ENCODE measurements at places on chromosomes 16 and 17.

GRCh38 chr16:88473666-88474534 lies 20.8 kb downstream of the ZFPM1 start:
- no peak for DNase-seq
- no peaks in the 10 kb centered on the region for H3K36me3 ChIP-seq
- H3K27me3 ChIP-seq: no peaks in the 10 kb centered on the region
- no peak overlapping the region for H3K27ac ChIP-seq
- H3K4me3 ChIP-seq: no peak overlapping the region

- peaks cover 52% of the 10 kb centered on the region for H3K4me1 ChIP-seq
- H3K27me3 ChIP-seq: no peaks in the 10 kb centered on the region
- H3K36me3 ChIP-seq: no peaks in the 10 kb centered on the region
- peak; percentile 83 for DNase-seq
- H3K27ac ChIP-seq: no peak overlapping the region
Observed at GRCh38 chr16:31130336-31130891, 5.1 kb downstream of the PRSS8 start.

DNA sequence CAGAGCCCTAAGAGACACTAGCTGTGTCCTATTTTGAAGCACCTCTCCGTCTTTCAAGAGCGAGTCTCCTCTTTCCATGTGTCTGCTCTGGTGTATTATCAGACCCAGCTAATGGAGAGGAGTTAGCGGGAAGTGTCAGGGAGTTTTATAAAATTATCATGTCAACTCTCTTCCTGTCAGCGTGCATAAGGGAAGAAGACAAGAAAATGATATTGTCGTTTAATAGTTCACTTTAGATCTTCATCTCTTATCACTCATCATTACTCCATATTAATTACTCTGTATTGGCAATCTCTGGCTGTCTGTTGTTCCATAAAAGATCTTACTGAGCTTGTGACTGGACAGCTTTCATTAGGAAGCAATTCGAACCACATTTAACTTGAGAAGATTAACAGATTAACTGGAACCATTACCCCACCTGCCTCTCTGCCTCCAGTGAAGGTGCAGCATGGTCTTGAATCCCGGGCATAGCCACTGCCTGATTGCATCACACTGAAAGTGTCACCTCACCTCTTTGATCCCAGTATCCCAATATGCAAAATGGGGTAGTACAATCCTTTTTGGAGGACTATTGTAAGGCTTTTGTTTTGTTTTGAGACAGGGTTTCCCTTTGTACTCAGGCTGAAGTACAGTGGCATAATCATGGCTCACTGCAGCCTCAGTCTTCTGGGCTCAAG lies 121.1 kb downstream of the TMEM114 start:
- H3K27ac ChIP-seq: no peak overlapping the region
- no peaks in the 10 kb centered on the region for H3K4me1 ChIP-seq
- no peaks in the 10 kb centered on the region for H3K36me3 ChIP-seq
- H3K4me3 ChIP-seq: no peak overlapping the region

- H3K4me1 ChIP-seq: no peaks in the 10 kb centered on the region
- no peak overlapping the region for H3K27ac ChIP-seq
- H3K27me3 ChIP-seq: no peaks in the 10 kb centered on the region
- DNase-seq: no peak
Observed at GRCh38 chr16:22712471-22712870, 101.5 kb upstream of the HS3ST2 start.

GRCh38 chr16:3971706-3972105 lies 91.2 kb upstream of the CREBBP start:
- no peaks in the 10 kb centered on the region for H3K27me3 ChIP-seq
- H3K27ac ChIP-seq: no peak overlapping the region
- H3K36me3 ChIP-seq: no peaks in the 10 kb centered on the region

DNA sequence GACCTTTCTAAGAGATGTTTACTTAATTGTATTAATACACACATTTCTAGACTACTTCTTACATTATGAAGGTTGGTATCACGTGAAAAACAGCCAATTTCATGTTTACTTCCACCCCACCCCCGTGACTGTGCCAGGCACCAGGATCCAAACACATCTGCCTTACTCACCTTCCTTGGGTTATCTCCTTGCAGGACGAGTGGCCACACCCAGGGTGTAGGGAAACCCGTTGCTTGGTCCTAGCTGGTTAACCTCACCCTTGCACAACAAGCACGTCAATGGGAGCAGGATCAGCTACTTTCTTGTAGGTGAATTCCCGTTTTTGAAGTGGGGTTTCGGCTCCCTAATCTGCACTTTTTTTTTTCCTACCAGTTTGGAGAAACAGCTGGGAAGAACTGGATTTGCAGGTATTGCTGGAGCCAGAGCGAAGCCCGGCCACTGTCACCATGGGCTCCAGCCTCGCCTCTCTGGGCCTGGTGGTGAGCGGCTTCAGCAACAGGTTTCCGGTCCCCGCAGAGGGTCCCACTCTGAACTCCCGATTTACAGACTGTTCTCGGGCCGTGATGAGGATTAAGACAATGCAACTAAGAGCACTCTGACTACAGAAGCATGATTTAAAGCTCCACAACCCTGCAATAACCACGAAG lies 2.1 kb upstream of the UBB start:
- H3K4me3 ChIP-seq: no peak overlapping the region
- peaks cover 6% of the 10 kb centered on the region for H3K4me1 ChIP-seq
- no peak overlapping the region for H3K27ac ChIP-seq
- peaks cover 16% of the 10 kb centered on the region for H3K36me3 ChIP-seq
- no peaks in the 10 kb centered on the region for H3K27me3 ChIP-seq

GRCh38 chr16:25912321-25912720 lies 220.6 kb downstream of the HS3ST4 start:
- no peak overlapping the region for H3K4me3 ChIP-seq
- DNase-seq: no peak
- H3K36me3 ChIP-seq: no peaks in the 10 kb centered on the region
- no peaks in the 10 kb centered on the region for H3K4me1 ChIP-seq

GRCh38 chr17:30796016-30796415 lies 28.5 kb downstream of the CRLF3 start:
- H3K4me1 ChIP-seq: no peaks in the 10 kb centered on the region
- H3K4me3 ChIP-seq: no peak overlapping the region
- H3K27ac ChIP-seq: no peak overlapping the region
- no peak for DNase-seq
- H3K36me3 ChIP-seq: peaks cover 70% of the 10 kb centered on the region

DNA sequence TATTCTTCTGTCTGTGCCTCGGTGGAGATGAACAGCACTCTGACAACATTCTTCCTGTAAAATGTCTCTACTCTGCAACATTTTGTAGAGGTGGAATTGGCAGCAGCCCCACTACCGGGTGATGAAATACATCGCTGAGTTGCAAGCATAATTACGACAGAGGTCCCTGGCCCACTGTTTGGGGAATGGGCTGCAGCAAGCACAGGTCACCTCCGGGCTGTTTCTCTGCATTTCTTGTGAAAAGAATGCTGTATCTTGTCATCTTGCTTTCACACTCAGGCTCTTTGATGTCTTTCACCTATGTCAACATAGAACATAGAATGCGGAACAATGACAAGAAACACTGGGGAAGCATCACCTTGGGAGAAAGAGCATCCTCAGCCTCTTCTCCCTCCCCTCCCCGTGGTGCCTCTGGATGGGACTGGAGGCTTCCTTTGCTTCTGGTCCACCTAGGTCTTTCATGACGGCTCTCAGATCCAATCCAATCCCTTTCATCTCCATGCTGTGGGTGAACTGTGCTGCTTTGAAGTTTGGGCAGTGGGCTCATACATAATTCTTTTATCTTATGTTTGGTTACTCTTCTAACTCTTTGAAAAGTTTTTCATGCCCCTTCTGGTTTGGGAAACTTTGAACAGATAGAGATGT lies 265.0 kb downstream of the PHKB start:
- no peak overlapping the region for H3K27ac ChIP-seq
- no peaks in the 10 kb centered on the region for H3K36me3 ChIP-seq
- DNase-seq: no peak
- no peaks in the 10 kb centered on the region for H3K27me3 ChIP-seq
- H3K4me1 ChIP-seq: no peaks in the 10 kb centered on the region
- no peak overlapping the region for H3K4me3 ChIP-seq

- H3K36me3 ChIP-seq: peaks cover 94% of the 10 kb centered on the region
- no peak for DNase-seq
- H3K27me3 ChIP-seq: no peaks in the 10 kb centered on the region
- peaks cover 3% of the 10 kb centered on the region for H3K4me1 ChIP-seq
Observed at GRCh38 chr16:4685292-4685691, 8.1 kb upstream of the NUDT16L1 start.

DNA sequence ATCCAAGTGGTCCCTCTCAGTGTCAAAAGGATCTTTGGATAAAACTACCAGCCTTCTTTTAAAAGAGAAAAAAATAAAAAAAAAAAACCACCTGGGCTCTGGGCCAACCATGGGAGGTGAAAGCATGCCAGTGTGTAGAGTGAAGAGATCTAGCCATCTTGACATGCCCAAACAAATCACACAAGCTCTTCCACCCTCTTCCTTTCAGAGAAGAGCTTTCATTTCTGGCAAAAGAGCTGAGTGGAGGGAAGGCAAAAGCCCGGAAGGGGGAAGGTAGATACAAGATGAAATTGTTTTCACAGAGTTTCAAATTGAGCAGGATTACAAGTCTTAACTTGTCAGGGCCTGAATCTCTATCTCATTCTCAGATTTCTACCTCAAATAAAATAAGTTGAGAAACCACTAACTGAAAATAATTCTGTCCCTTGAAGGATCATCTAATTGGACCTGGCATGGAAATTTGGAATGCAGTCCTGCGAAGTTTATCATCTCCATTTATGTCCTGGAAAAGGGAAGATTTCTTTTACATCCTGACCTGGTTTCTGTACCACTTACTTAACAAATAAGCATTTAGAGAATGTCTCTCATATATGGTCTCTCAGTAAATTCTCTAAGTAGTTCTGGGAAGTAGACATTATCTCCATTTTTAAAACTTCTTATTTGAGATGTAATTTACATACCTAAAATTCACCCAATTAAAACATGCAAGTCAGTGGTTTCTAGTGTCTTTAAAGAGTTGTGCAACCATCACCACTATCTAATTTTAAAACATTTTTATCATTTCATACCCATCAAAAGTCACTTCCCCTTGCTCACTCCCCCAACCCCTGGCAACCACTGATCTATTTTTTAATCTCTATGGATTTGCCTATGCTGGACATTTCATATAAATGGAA lies 93.7 kb downstream of the TANGO6 start:
- H3K4me3 ChIP-seq: no peak overlapping the region
- no peaks in the 10 kb centered on the region for H3K27me3 ChIP-seq
- H3K4me1 ChIP-seq: no peaks in the 10 kb centered on the region
- peaks cover 2% of the 10 kb centered on the region for H3K36me3 ChIP-seq
- DNase-seq: no peak

- H3K27ac ChIP-seq: peak overlapping the region; percentile 43
- peak overlapping the region; percentile 62 for H3K4me3 ChIP-seq
- no peaks in the 10 kb centered on the region for H3K27me3 ChIP-seq
- peaks cover 91% of the 10 kb centered on the region for H3K4me1 ChIP-seq
- no peak for DNase-seq
- H3K36me3 ChIP-seq: peaks cover 13% of the 10 kb centered on the region
Observed at GRCh38 chr17:40345994-40346764, 18.4 kb downstream of the GJD3 start.

- H3K36me3 ChIP-seq: no peaks in the 10 kb centered on the region
- no peak overlapping the region for H3K27ac ChIP-seq
- DNase-seq: no peak
- no peak overlapping the region for H3K4me3 ChIP-seq
Observed at GRCh38 chr16:55873122-55873521, 2.1 kb downstream of the CES5A start.

DNA sequence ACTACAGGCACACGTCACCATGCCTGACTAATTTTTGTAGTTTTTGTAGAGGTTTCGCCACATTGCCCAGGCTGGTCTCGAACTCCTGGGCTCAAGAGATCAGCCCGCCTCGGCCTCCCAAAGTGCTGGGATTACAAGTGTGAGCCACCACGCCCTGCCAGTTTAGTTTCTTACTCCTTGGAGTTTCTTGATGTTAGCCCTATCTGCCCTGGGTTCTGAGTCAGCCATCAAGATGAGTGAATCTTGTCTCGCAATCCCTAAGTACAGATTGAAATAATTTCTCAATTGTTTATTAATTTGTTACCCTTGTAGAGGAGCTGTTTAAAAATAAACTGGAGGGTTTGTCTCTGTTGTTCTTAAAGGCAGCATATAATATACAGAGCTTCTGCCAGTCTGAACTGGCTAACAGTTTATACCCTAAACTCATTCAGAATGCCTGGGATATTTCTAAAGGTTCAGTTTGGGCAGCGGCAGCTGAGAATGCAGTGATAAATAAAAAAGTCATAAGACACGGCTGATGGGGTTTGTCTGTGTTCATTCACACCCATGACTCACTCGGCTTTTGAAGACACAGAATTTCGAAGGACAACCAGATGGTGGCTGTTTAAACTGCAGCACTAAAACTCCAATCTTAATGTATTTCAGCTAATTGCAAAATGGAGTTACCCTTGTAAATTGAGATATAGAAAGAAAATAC lies 39.6 kb downstream of the GPRC5B start:
- no peak overlapping the region for H3K27ac ChIP-seq
- no peak for DNase-seq
- no peaks in the 10 kb centered on the region for H3K27me3 ChIP-seq
- H3K36me3 ChIP-seq: no peaks in the 10 kb centered on the region
- no peak overlapping the region for H3K4me3 ChIP-seq
